ENCODE measurements at places on chromosomes 12 and 14. TPM values are rescaled to one million over a fixed set of nuclear protein-coding genes. Genes with fewer than 3 reads are reported as not detected.

CLEC9A gene
- total RNA-seq = not detected

- no peak overlapping the region for H3K27ac ChIP-seq
- no peak for DNase-seq
- peaks cover 40% of the 10 kb centered on the region for H3K36me3 ChIP-seq
- H3K4me1 ChIP-seq = peaks cover 16% of the 10 kb centered on the region
These were observed 14.7 kb downstream of the PCBP2 start for GRCh38 chr12:53466640-53467039.

DNA sequence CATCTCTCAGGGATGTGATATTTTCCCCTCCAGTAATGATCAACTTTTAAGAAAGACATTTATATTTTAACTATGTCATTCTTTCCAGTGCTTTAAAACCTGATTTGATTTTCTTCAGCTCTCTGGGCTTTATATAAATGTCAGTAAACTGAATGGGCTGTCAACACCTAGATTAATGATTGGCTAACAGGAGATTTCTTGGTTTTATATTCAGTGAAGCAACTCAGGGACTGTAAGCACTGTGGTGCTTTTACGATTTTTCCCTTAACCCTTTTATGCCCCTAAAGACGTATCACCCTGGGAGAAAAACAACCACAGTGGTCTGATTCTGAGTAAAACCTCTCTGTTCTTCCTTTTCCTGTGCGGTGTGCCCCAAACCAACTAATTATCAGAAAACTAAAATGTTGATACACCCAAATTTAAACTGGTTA is 38.0 kb downstream of the PTGER2 start:
- H3K4me1 ChIP-seq = no peaks in the 10 kb centered on the region
- DNase-seq = no peak
- H3K27me3 ChIP-seq = no peaks in the 10 kb centered on the region
- no peak overlapping the region for H3K27ac ChIP-seq
- no peak overlapping the region for H3K4me3 ChIP-seq

DNA sequence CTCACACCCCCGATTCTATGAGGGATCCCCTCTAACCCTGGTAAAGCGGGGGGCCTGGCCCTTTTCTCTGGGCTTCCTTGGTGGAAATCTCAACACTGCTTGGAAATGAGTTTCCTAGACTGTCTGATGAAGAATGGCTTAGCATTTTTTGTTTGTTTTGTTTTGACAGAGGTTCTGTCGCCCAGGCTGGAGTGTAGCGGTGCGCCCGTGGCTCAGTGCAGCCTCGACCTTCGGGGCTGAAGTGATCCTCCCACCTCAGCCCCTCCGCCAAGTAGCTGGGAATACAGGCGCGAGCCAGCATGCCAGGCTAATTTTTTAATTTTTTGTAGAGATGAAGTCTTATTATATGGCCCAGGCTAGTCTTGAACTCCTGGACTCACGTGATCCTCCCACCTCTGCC is 30.3 kb downstream of the TC2N start:
- peak overlapping the region; percentile 50 for H3K4me3 ChIP-seq
- no peak overlapping the region for H3K27ac ChIP-seq
- no peaks in the 10 kb centered on the region for H3K4me1 ChIP-seq
- peaks cover 2% of the 10 kb centered on the region for H3K36me3 ChIP-seq

DNA sequence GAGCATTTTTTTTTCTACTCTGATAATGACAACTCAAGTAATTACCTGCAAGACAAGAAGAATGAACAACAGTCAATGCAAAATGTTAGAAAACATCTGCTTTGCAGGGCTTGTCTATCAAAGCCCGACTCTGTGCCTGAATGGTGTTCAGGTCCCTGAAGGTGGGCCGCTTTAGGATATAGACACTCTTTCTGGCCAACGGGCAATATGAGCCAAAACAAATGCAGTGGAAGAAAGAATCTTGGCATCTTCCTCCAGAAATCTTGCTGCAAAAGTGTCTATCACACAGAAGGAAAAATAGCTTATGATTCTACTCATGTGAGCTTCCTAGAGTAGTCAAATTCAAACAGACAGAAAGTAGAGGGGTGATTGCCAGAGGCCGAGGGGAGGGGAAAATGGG is 32.7 kb downstream of the FOS start:
- no peak overlapping the region for H3K27ac ChIP-seq
- DNase-seq = no peak
- H3K27me3 ChIP-seq = peaks cover 7% of the 10 kb centered on the region

DNA sequence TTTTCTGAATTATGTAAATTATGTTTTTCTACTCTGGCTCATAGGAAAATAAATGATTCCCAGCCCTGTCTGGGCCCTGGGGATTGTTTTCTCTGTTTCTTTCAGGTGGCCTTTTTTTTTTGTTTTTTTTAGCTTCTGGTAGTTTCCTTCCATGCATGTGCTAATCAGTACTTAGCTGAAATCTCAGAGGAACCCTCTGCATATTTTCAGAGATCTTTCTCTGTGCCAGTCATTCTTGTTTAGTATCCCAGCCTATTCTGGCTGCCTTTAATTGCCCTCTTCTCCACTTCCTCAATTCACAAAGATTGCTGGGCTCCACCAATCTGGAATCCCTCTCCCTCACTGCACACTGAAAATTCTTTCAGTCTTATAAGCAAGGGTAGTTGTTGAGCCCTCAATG is 46.9 kb downstream of the CNOT2 start:
- H3K27ac ChIP-seq = no peak overlapping the region
- no peak for DNase-seq
- peaks cover 44% of the 10 kb centered on the region for H3K4me1 ChIP-seq
- no peak overlapping the region for H3K4me3 ChIP-seq
- no peaks in the 10 kb centered on the region for H3K27me3 ChIP-seq
- peaks cover 30% of the 10 kb centered on the region for H3K36me3 ChIP-seq

DNA sequence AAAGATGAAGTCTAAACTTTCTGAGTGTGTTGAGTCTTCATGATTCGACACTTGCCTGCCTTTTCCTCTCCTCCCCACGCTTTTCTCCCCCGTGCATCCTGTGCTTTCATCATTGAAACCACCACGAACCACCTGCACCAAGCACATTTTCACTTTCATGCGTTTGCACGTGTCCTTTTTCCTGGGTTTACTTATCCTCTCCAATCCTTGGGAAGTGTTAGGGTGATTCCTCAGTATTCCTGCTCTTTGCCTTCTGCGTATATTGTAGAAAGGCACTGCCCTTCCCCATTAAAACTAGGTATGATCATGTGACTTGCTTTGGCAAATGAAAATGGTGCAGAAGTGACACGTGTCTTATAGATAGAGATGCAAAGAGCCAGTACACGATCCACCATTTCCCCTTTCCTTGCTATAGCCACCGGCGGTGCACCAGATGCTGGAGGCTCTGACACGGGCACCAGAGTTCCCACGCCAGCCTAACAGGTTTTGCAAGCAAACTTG is 106.6 kb downstream of the BRMS1L start:
- no peak overlapping the region for H3K4me3 ChIP-seq
- no peaks in the 10 kb centered on the region for H3K4me1 ChIP-seq
- H3K27me3 ChIP-seq = peaks cover 81% of the 10 kb centered on the region
- DNase-seq = no peak

- H3K27me3 ChIP-seq = no peaks in the 10 kb centered on the region
- no peak for DNase-seq
- no peak overlapping the region for H3K27ac ChIP-seq
- no peak overlapping the region for H3K4me3 ChIP-seq
These were observed 191.7 kb downstream of the ALG10B start for GRCh38 chr12:38508246-38508645.

DNA sequence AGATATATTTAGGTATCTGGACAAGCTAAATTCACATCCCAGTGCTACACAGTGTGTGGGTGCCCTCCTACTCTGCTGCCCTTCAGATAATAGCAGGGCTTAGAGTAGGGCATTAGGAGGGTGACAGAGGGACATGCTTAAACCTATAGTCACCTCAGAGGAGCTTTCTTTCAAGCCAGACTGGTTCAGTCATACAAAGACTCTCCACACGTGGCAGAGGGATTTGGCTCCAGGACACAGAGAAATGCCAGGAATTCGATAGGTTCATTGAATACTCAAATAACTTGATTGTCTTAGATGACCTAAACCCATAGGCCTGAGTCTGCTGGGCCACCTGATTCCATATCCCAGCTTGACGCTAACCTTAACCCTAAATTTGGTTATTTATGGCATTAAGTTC is 163.5 kb downstream of the TPH2 start:
- H3K4me1 ChIP-seq = no peaks in the 10 kb centered on the region
- H3K36me3 ChIP-seq = no peaks in the 10 kb centered on the region
- H3K27ac ChIP-seq = no peak overlapping the region
- no peak for DNase-seq
